ENCODE measurements at places on chromosomes 3 and 15. TPM values are rescaled to one million over a fixed set of nuclear protein-coding genes. Genes with fewer than 3 reads are reported as not detected.

Gene USF3
- total RNA-seq, result 4.4 TPM

Gene RAB43
- 14.3 TPM for total RNA-seq

Gene GOLGA8H
- total RNA-seq, result 0.14 TPM

Gene CCNB2
- total RNA-seq, result 9.0 TPM

Gene IL20RB
- total RNA-seq, result 2.7 TPM

Gene ARHGEF26
- total RNA-seq, result 2.5 TPM

Gene PLS1
- 0.14 TPM for total RNA-seq

Gene GOLGA8N
- total RNA-seq, result 4.4 TPM

Gene VGLL3
- total RNA-seq, result 33.4 TPM

Gene GOLGA8S
- under 0.01 TPM for total RNA-seq

Gene MOBP
- not detected for total RNA-seq

Gene FOXL2NB
- under 0.01 TPM for total RNA-seq

Gene STAC
- total RNA-seq, result 3.8 TPM

Gene RPUSD2
- 11.0 TPM for total RNA-seq

Gene FSTL1
- 887 TPM for total RNA-seq

Gene OR5K2
- not detected for total RNA-seq

Gene NGRN
- 87.6 TPM for total RNA-seq

Gene WDR48
- total RNA-seq, result 31.6 TPM

Gene PP2D1
- total RNA-seq, result not detected

Gene MESP2
- total RNA-seq, result 0.57 TPM
